Regular cardiac myocyte (primary cell): ENCODE measurements at places on chromosomes 3 and 15. TPM values are rescaled to one million over a fixed set of nuclear protein-coding genes. Genes with fewer than 3 reads are reported as not detected.

THSD4 gene
- total RNA-seq, result 42.6 and 84.0 TPM in 2 replicates

EBLN2 gene
- total RNA-seq, result 3.5 and 5.1 TPM in 2 replicates

AADACL2 gene
- total RNA-seq, result not detected in 2 replicates

STRIT1 gene
- not detected in 2 replicates for total RNA-seq

SAMMSON gene
- 0.28 TPM in 1 of 2 replicates, not detected in the other for total RNA-seq

BBS4 gene
- 10.5 and 18.0 TPM in 2 replicates for total RNA-seq

C3orf62 gene
- total RNA-seq, result 0.28 and 0.96 TPM in 2 replicates

GPR149 gene
- not detected in 2 replicates for total RNA-seq

DMXL2 gene
- total RNA-seq, result 11.7 and 28.5 TPM in 2 replicates

IL20RB gene
- total RNA-seq, result 0.38 and 1.1 TPM in 2 replicates

SATB1 gene
- total RNA-seq, result 6.5 and 21.1 TPM in 2 replicates

SPTSSB gene
- under 0.01 TPM in 1 of 2 replicates, not detected in the other for total RNA-seq

MESP1 gene
- total RNA-seq, result 0.19 and 0.28 TPM in 2 replicates

BAHD1 gene
- total RNA-seq, result 3.4 and 5.0 TPM in 2 replicates

NME9 gene
- total RNA-seq, result not detected in 2 replicates

LRTM1 gene
- total RNA-seq, result not detected in 2 replicates

KCNH8 gene
- not detected in 2 replicates for total RNA-seq

GHRL gene
- total RNA-seq, result not detected in 2 replicates

ZNF148 gene
- total RNA-seq, result 31.4 and 46.2 TPM in 2 replicates

SEMA7A gene
- 19.7 and 59.6 TPM in 2 replicates for total RNA-seq

C15orf61 gene
- total RNA-seq, result 2.3 and 4.8 TPM in 2 replicates

FETUB gene
- not detected in 2 replicates for total RNA-seq

MANF gene
- 196 and 305 TPM in 2 replicates for total RNA-seq

ZNF80 gene
- total RNA-seq, result not detected in 2 replicates

DPPA4 gene
- under 0.01 TPM in 1 of 2 replicates, not detected in the other for total RNA-seq

B3GNT5 gene
- total RNA-seq, result 1.4 and 1.9 TPM in 2 replicates

RBM5 gene
- total RNA-seq, result 93.3 and 94.7 TPM in 2 replicates

PLSCR5 gene
- not detected in 2 replicates for total RNA-seq

TMEM212 gene
- total RNA-seq, result not detected in 2 replicates

CPNE4 gene
- total RNA-seq, result not detected in 2 replicates

DAZL gene
- not detected in 2 replicates for total RNA-seq

NAALADL2 gene
- total RNA-seq, result 5.8 and 7.3 TPM in 2 replicates

THAP10 gene
- total RNA-seq, result 3.4 and 5.2 TPM in 2 replicates

CP gene
- total RNA-seq, result 0.19 and 5.1 TPM in 2 replicates

ARL8B gene
- 30.1 and 60.3 TPM in 2 replicates for total RNA-seq

GXYLT2 gene
- 13.6 and 54.7 TPM in 2 replicates for total RNA-seq

SMAD6 gene
- total RNA-seq, result 20.1 and 24.0 TPM in 2 replicates

ANP32A gene
- total RNA-seq, result 46.2 and 81.3 TPM in 2 replicates
